ENCODE measurements at places on chromosomes 5 and 9.

DNA sequence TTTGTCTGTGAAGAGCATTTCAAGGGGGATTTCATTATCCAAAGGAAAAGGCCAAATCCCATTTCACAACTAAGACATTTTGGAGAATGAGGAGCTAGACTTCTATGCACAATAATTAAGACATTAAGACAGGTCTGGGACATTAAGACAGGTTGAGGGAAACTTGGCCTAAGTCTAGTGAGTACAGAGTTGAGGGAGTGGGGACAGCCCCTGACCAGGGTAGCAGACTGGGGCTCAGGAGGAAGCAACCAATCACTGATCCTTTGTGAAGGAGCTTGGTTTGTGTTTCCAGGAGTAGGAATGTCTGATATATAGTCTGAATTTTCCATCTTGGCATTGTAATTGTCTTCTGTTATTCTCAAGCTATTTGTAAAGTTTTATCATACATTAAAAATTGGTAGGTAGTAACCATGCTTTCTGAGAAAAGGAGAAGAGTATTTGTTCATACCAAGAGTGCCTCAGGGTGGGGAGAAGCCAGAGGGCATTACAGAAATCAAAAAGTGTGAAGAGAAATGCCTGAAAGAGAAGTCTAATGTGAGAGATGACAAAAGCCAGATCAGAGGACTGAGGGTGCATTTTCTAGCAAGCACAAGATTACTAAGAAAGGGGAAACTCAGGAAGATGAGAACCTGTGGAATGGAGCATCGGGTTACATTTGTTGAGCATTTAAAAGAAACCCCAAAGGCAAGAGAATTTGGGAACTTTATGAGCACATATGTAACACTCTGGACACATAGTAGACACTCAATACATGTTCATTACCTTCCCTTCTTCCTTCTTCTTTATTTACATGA is 189.3 kb upstream of the PIK3R1 start:
- DNase-seq, result no peak

DNA sequence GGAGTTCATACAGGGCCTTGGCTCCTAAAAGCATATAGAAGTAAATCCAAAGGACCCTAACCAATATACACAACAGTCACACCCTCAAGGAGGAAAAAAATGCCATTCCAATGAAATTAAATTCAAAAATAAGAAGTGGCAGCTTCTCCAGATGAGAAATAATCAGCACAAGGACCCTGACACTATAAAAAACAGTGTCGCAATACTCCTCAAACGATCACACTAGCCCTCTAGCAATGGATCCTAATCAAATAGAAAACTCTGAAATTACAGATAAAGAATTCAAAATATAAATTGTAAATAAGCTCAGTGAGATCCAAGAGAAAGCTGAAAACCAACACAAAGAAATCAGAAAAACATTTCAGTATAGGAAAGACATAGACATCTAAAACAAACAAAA is 33.5 kb upstream of the HTR4 start:
- DNase-seq, result no peak

DNA sequence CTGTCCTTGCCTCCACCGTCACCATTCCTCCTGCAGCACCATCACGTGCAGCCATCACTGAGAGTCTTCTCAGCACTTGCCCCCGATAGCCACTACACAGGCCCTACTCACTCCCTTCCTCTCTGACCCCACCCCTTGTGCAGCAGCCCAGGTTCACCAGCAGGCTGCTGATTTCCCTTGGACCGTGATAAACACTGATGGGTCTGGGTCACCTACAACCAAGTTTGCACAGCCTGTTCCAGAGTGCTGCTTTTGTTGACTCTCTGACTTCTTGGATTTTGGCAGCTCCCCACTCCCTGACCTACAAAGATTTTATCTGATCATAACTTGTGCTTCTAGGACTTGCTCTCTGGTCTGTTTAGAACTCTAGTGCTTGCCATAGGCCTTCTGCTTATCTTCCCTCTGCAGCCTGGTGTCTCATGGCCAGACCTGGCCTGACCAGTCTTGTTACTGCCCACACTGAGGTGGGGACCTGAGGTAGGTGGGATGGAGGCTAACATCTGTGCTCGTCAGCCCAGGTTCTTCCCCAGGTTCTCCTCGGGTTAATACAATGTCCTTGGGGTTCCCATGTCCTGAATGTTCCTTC is 109.3 kb downstream of the TARS1 start:
- DNase-seq, result no peak

GRCh38 chr5:472076-472655 is 29.2 kb downstream of the EXOC3 start:
- peak; percentile 16 for DNase-seq

GRCh38 chr9:121573717-121574485 is 74.3 kb upstream of the GGTA1 start:
- DNase-seq, result no peak

GRCh38 chr5:8253376-8253775 is 384.4 kb downstream of the MTRR start:
- no peak for DNase-seq
